ENCODE measurements at places on chromosomes 6 and 20. TPM values are rescaled to one million over a fixed set of nuclear protein-coding genes. Genes with fewer than 3 reads are reported as not detected.

GRCh38 chr6:136579800-136580199 lies 29.6 kb upstream of the MAP7 start:
- DNase-seq = no peak

DNA sequence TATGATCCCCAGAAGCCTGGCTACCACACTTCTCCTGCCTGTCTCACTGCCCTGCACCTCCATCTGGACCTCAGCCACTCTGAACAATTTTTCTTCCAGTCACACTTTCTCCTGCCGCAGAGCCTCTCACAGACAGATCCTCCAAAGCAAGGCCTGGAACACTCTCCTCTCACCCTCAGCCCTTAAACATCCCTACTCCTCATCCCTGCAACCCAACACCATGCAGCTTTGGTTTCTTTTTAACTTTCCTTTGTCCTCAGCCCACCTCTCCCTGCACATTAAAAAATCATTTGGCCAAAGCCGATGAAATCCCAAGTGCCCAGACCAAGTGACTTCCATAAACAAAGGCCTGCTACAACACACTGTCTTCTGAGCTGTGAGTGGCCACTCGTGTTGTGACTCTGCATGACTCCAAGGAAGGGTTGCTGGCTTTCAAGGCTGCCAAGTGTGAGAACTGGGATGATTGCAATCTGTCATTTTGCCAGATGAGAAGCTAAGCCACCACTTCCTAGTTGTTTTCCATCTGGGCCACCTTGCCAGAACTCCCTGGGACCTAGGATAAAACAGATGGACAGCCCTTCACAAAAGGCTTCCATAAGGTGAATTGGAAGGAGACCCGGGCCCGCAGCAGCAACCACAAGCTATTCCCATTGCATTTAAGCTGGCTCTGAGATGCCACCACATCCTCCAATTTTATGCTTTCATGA lies 144.4 kb upstream of the SSTR4 start:
- no peak for DNase-seq

DNA sequence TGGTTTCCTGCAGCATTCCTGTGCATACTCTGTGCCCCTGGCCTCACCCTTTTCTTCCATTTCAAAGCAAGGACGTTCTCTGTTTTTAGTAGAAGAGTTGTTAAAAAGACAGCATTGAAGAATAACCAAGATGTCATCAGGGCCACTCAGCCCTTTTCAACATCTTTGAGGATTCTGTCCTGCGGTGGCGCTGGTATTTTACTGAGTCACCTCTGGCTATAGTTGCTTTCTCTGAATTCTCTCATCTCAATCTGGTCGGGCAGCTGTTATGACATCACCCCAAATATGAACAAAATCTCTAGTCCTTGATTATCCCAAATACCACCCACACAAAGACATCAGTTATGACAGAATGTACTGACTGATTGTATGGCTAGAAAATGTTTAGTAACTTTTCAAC lies 204.2 kb downstream of the GRIK2 start:
- DNase-seq = no peak

The SLC17A1 gene
- not detected for total RNA-seq

The PSMB9 gene
- total RNA-seq = 28.1 TPM

Measured in lower leg skin (tissue), 4 donors.